Mesenteric fat pad (tissue), 1 donor: ENCODE measurements at places on chromosomes 5 and 9. TPM values are rescaled to one million over a fixed set of nuclear protein-coding genes. Genes with fewer than 3 reads are reported as not detected.

DNA sequence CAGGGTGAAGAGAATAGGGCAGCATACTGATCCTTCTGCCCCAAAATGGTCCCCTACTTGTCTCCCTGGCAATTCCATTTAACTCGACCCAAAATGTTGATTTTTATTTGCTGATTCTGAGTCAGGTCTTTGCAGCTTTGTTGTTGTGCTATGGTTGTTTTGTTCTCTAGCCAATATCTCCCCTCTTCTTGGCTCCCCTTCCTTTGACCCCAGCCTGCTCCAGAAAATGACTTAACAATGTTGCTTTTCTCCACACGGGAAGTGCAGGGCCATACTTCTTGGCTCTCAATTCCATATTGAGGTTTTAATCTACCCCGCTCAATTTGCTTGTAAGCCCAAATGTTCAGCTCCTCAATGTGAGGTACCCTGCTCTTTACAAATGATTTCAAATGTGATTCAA, 330.0 kb downstream of the RASEF start:
- DNase-seq: no peak

GRCh38 chr5:32004404-32004803, 169.7 kb downstream of the GOLPH3 start:
- peak; percentile 37 for DNase-seq

GRCh38 chr5:39555788-39556187, 131.0 kb upstream of the DAB2 start:
- no peak for DNase-seq

Gene OR1L1
- not detected for total RNA-seq

- DNase-seq: no peak
Observed at GRCh38 chr5:157485811-157486210, 25.8 kb downstream of the NIPAL4 start.

DNA sequence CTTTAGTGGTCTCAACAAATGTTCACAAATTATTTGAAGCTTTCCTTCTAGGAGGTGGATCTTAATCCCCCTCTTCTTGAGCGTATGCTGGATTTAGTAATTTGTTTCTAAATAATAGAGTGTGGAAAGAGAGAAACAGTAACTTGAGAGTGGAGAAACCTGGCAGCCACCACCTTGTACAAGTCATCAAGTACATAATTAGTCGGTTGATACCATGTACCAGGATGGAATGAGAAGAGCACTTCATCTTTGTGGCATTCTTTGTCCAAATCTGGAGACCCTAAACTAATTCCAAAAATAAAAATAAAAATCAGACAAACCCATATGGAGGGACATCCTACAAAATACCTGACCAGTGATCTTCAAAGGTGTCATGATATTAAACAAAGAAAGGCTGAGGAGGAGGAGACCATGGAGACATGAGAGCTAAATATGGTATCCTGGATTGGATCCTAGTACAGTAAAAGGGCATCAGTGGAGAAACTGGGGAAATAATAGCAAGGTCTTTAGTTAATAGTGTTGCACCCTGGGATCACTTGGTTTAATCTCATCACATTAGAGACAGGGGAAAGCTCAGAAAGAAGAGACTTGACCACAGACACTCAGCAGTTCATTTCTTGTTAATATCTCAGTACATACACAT, 147.9 kb downstream of the ASTN2 start:
- no peak for DNase-seq

Gene SLC4A9
- 0.22 TPM for total RNA-seq

- no peak for DNase-seq
Observed at GRCh38 chr5:141821430-141821925, 56.7 kb downstream of the PCDH1 start.

DNA sequence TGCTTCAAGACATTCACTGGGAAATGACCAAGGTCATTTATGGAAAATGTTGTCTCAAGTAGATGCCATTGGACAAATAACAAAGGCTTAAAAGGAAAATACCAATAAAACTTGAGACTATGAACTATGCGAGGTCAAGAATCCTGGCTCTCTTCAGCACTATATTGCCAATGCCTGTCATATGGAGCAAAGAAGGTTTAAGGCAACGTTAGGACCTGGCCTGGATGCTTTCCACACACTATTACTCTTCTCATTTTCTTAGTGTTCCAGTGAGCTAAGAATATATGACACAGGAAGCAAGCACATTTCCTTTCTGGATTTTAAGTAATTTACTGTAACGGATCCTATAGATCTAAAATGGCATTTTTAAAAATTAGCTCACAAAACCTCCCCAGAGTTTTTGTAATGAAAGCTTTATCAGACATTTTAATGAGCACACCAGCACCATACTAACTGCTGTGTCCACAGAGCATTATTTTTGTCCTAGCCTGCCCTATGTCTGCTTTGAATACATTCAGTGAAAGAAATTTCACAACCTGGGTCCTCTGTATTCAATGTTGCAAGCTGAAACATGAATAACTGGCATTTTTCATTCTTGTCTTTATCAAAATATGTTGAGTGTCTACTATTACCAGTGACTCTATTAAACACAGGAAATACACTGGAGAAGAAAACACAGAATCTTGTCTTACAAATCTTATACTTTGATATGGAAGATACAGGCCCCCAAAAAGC, 315.6 kb downstream of the CETN3 start:
- DNase-seq: no peak

- DNase-seq: no peak
Observed at GRCh38 chr5:94180761-94181160, 437.6 kb downstream of the KIAA0825 start.

- no peak for DNase-seq
Observed at GRCh38 chr9:113776194-113776593, 99.9 kb upstream of the ZNF618 start.

GRCh38 chr5:56319526-56320181, 86.5 kb upstream of the ANKRD55 start:
- DNase-seq: no peak

GRCh38 chr9:120368799-120369198, 211.2 kb downstream of the CDK5RAP2 start:
- peak; percentile 12 for DNase-seq

DNA sequence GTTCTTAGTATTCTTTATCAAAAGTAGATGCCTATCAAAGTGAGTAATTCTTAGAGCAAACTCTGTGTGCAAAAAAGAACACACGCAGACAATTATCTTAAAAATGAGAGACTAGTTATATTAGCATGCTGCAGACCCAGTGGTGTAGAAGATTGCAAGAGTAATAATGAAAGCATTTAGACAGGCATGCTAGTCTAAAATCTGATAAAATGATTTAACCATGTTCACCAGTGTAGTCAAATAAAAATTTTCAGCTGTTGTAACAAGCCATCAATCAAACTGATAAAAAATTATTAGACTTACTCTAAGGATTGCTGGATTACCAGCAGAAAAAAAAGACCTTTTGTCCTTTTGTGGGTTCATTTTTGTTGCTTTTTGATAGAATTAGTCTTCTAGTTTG, 241.9 kb upstream of the TLE4 start:
- no peak for DNase-seq

- no peak for DNase-seq
Observed at GRCh38 chr5:88792144-88792840, 90.7 kb downstream of the MEF2C start.

Gene FBP2
- not detected for total RNA-seq

GRCh38 chr5:160638161-160638742, 213.8 kb downstream of the ATP10B start:
- DNase-seq: no peak

GRCh38 chr9:110099236-110100095, 108.5 kb downstream of the C9orf152 start:
- DNase-seq: no peak

Gene RNF14
- total RNA-seq: 79.4 TPM
